CD4-positive, CD25-positive, alpha-beta regulatory T cell (primary cell): ENCODE measurements at places on chromosomes 6 and 20.

- no peak for DNase-seq
- H3K36me3 ChIP-seq, result peaks cover 11% of the 10 kb centered on the region
- H3K4me3 ChIP-seq, result no peak overlapping the region
- H3K4me1 ChIP-seq, result no peaks in the 10 kb centered on the region
Measured at GRCh38 chr20:13744352-13744751, 40.4 kb downstream of the ESF1 start.

DNA sequence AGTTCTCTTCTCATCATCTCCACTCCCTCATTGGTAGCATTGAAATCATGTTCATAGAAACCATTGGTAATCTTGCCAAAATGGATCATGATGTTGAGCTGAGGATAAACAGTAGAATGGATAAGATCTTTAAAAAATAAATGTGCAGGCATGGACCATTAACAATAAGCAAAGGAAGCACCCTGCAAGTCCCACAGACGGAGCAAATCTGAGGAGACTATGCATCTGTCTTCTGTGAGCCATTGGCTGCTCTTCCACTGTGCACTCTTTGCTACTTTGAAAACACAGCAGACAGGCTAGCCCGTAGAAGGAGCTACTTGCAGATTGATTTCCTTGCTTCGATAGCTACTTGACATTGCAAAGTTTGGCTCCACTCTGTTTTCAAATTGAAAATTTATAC is 535.0 kb downstream of the PKHD1 start:
- DNase-seq, result no peak
- no peaks in the 10 kb centered on the region for H3K36me3 ChIP-seq
- no peaks in the 10 kb centered on the region for H3K27me3 ChIP-seq
- no peaks in the 10 kb centered on the region for H3K4me1 ChIP-seq

DNA sequence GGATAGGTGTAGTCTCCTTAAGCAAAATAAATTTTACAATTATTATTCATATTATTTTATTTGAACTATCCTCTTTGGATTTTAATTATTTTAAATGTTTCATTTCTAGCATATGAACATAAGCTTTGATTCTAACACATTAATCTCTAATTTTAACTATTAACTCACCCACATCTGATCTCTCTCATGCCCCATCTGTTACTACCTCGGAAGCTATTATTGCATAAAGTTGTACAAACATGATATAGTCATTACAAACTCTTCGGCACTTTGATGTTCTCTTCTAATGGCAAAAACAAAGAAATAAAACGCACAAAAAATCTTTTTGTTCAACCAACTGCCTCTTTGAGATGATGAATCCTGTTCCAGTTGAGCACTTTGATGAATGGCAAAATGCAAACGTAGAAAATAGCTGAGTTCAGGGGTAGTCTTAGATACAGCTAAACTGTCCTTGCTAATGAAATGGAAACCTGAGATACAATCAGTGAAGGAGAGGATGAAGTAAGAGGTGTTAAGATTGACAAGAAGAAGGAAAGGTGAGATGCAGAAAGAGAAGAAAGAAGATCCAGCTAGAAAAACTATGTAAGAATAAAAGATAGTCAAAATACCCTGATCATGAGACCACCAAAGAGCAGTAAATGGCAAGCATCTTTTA is 41.1 kb downstream of the EPM2A start:
- DNase-seq, result no peak
- H3K4me3 ChIP-seq, result no peak overlapping the region
- no peak overlapping the region for H3K27ac ChIP-seq
- H3K4me1 ChIP-seq, result no peaks in the 10 kb centered on the region

DNA sequence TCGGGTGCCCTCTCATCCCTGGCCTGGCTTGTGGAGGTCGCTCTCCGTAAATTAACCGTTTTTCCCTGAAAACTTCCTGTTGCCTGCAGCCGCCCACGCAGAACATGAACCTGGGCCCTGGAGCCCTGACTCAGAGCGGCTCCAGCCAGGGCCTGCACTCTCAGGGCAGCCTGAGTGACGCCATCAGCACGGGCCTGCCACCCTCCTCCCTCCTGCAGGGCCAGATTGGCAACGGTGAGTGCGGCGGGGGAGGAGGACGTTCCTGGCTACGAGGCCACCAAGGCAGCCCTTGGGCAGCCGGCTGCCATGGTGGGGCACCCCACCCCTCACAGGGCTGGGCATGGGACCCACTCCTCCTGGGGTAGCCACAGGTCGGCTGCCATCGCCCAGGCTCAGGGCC is 17.8 kb downstream of the SS18L1 start:
- H3K27me3 ChIP-seq, result no peaks in the 10 kb centered on the region
- no peak for DNase-seq
- no peak overlapping the region for H3K4me3 ChIP-seq
- H3K36me3 ChIP-seq, result peaks cover 30% of the 10 kb centered on the region
- H3K4me1 ChIP-seq, result peaks cover 8% of the 10 kb centered on the region

- no peaks in the 10 kb centered on the region for H3K4me1 ChIP-seq
- H3K36me3 ChIP-seq, result no peaks in the 10 kb centered on the region
- H3K4me3 ChIP-seq, result no peak overlapping the region
- no peaks in the 10 kb centered on the region for H3K27me3 ChIP-seq
- no peak overlapping the region for H3K27ac ChIP-seq
Measured at GRCh38 chr6:65182681-65183080, 524.3 kb downstream of the EYS start.

GRCh38 chr6:94260765-94261164 is 841.4 kb upstream of the EPHA7 start:
- H3K4me3 ChIP-seq, result no peak overlapping the region
- no peak for DNase-seq
- no peaks in the 10 kb centered on the region for H3K27me3 ChIP-seq

DNA sequence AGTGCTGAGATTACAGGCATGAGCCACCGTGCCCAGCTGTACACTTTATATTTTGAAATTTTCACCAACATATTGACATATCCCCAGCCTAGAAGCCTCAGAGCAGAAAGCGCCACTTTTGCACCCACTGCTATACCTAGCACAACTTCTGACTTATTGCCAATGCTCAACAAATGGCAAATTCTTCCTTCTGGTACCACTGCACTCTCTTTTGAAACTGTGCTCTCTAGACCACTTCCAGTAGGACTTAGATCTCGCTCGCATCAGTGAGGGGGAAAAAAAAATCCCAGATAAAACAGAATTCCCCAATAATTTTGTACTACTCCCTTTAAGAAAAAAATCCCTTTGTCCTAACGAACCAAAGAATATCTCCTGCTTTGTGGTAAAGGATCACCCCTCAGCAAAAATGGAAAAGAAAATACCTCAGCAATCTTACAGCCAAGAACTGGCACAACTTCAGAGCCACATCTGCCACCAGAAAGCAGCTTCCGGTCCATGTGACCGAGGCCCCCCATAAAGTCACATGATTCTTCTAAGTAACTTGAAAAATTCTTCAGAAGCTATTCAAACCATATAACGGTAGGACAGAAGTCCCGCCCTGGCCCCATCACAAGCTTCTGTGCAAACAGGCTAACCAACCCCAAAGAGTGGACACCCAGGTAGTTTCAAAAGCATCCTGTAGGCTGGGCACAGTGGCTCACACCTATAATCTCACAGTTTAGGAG is 18.5 kb upstream of the IL17F start:
- no peaks in the 10 kb centered on the region for H3K4me1 ChIP-seq
- no peaks in the 10 kb centered on the region for H3K27me3 ChIP-seq
- DNase-seq, result no peak
- no peak overlapping the region for H3K27ac ChIP-seq

DNA sequence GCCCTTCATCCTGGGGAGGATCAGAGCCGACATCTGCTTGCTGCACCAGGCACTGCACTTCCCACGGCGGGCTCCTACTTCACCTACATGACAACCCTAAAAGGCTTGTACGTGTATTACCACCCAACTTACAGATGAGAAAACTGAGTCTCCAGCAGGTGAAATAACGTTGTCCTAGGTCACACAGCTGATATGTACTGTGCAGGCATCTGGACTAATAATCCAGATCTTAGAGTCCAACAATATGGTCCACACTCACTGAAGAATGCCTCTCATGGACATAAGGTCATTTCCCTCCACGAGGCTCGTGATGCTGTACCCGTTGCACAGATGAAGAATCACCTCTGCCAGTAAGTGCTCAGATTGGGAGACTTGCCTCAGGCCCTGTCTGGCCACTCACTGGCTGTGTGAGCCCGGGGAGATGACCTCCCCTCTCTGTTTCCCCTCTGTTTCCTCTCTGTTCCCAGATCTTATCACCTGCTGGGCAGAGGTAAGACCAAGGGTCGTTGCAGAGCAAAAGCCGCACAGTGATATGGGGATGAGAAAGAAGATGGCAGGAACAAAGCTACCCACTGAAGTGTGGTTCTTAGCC is 32.1 kb downstream of the TGM2 start:
- no peaks in the 10 kb centered on the region for H3K4me1 ChIP-seq
- DNase-seq, result no peak
- H3K4me3 ChIP-seq, result no peak overlapping the region
- H3K27me3 ChIP-seq, result no peaks in the 10 kb centered on the region

DNA sequence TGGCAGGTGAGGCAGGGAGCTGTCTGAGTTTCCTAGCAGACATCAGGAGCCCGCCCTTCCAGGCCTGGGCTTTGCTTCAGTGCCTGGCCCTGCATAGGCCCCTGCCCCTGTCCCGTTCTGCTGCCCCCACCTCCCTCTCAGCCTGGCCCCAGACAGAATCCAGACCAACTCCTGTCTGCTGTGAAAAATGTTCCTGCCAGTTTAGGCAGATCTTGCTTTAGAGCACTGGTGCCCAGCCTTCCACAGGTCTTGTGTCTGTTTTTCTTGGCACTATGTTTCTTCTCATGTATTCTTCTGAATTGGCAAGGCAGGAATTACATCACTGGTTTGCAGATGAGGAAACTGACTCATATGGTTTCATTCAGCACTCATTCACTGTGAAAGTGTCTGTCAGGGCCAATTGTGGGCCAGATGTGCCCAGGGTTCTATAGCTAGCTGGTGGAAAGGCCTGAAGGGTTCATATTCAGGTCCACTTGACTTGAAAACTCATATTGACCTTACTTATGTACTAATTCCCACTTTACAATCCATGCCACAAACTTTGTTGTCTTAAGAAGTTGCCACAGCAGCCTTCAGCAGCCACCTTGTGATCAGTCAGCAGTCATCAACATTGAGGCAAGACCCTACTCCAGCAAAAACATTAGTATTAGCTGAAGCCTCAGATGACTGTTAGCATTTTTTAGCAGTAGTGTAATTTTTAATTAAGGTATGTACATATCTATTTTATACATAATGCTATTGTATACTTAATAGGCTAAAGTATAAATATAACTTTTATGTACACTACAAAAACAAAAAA is 40.5 kb downstream of the HLA-F start:
- no peak overlapping the region for H3K27ac ChIP-seq
- no peak overlapping the region for H3K4me3 ChIP-seq
- H3K36me3 ChIP-seq, result no peaks in the 10 kb centered on the region
- H3K27me3 ChIP-seq, result peaks cover 3% of the 10 kb centered on the region
- no peaks in the 10 kb centered on the region for H3K4me1 ChIP-seq

DNA sequence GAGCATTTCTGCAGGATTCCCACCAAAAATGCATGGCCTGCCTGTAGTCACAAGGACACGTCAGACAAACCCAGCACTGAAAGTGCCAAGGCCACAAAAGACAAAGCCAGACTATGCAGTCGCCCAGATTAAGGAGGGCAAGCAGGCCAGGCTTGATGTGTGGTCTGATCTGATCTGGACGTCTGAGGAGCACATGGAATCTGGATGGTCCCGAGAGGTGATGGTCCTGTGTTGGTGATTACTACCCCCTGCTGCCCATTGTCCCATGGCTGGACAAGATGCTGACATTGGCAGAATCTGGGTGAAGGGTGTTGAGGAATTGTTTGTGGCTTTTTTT is 17.1 kb downstream of the NPEPL1 start:
- H3K36me3 ChIP-seq, result peaks cover 3% of the 10 kb centered on the region
- no peaks in the 10 kb centered on the region for H3K4me1 ChIP-seq
- H3K27me3 ChIP-seq, result no peaks in the 10 kb centered on the region
- H3K4me3 ChIP-seq, result no peak overlapping the region
- no peak for DNase-seq
- no peak overlapping the region for H3K27ac ChIP-seq

- no peak overlapping the region for H3K4me3 ChIP-seq
- no peaks in the 10 kb centered on the region for H3K36me3 ChIP-seq
- no peaks in the 10 kb centered on the region for H3K27me3 ChIP-seq
- no peak overlapping the region for H3K27ac ChIP-seq
- H3K4me1 ChIP-seq, result no peaks in the 10 kb centered on the region
Measured at GRCh38 chr20:8875586-8875985, 193.3 kb upstream of the PLCB4 start.

DNA sequence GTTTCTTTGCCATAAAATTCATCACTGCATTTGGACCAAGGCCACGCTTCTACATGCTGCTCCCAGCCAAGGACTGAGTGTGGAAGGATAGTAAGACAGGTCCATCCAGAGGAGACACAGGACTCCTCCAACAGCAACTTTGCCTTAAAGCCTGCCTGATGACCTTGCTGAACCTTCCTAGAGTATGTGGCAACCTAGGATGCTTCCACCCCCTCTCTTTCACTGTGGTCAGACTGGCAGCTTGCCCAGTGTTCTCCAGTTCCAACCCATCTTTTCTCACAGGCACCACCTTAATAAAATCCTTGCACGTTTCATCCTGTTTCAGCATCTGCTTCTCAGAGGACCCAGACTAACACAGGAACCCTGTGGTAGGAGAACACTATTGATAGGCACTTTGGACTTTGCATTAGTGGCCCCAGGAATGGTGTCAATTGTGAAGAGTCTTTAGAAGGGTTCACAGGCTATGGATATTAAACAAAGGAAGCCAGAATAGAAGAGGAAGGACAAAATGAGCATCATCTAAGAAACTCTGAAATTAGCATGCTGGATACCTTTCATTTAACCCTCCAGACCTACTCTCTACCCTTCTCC is 2.4 kb upstream of the PKHD1 start:
- DNase-seq, result no peak
- no peaks in the 10 kb centered on the region for H3K27me3 ChIP-seq
- H3K27ac ChIP-seq, result no peak overlapping the region
- no peaks in the 10 kb centered on the region for H3K36me3 ChIP-seq
- H3K4me3 ChIP-seq, result no peak overlapping the region
- no peaks in the 10 kb centered on the region for H3K4me1 ChIP-seq

DNA sequence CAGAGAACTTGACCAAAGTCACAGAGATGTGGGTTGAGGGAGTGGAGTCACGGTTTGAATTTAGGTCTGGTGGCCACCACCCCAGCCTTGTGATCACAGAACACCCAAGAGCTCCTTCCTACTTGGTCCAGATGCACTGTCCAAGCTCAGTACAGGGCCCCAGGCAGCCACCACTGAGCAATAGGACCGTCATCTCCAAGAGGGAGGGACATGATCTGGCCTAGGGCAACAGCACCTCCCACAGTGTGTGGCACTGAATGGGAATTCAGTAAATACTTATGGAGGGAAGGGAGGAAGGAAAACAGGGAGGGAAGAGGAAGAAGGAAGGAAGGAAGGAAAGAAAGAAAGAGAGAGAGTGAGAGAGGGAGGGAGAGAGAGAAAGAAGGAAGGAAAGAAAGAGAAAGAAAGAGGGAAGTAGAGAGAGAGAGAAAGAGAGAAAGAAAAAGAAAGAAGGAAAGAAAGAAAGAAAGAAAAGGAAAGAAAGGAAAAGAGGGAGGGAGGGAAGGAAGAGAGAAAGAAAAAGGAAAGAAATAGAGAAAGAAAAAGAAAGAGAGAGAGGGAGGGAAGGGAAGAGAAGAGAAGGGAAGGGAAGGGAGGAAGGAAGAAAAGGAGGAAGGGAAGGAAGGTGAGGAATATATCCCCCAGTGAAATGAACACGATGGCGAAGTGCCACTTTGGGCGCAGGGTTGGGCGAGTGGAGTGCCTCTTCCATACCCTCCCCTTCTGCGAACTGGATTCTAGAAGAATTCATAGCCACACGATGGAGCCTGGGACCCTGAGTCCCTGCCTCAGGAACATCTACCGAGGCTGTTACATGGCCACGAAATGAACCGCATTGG is 243.7 kb downstream of the TFAP2C start:
- H3K27me3 ChIP-seq, result no peaks in the 10 kb centered on the region
- no peaks in the 10 kb centered on the region for H3K4me1 ChIP-seq
- DNase-seq, result no peak
- H3K4me3 ChIP-seq, result no peak overlapping the region
- H3K27ac ChIP-seq, result no peak overlapping the region
